ENCODE measurements at places on chromosomes 1 and 21.

GRCh38 chr1:240739754-240740153, 127.8 kb upstream of the GREM2 start:
- no peak for DNase-seq

- DNase-seq: no peak
Measured at GRCh38 chr1:9846611-9847171, 22.9 kb upstream of the CLSTN1 start.

GRCh38 chr1:40477678-40478053, 576 bp downstream of the ZFP69 start:
- DNase-seq: no peak

GRCh38 chr1:164602480-164603093, 43.6 kb downstream of the PBX1 start:
- no peak for DNase-seq

- DNase-seq: no peak
Measured at GRCh38 chr21:32001390-32001789, 128.6 kb downstream of the HUNK start.

DNA sequence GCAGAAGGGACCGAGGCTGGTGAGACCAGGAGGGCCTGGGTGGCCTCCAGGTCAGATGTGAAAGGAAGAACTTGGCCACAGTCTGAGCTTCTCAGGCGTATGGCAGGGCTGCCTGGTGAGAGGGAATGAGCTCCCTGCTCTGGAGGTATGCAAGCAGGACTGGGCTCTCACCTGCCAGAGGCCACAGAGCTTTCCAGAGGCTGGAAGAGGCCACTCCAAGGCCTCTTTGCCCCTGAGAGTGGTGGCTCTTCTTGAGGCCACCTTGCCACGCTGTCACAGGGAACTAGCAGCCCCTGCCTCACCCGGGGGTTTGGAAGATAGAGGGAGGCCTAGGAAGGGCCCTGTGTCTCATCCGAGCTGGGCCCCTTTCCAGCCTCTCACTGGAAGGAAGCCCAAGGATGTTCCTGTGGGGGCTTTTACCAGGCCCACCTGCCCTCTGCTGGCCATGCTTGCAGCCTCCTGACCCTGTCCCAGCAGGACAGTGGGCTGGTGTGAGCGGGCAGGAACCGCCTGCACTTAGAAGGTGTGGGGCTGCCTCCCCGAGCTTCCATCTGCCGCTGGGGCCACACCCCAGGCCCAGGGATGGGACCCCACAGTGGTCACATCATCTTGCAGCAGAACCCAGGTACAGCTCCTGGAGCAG, 10.0 kb downstream of the PCSK9 start:
- DNase-seq: no peak

- DNase-seq: no peak
Measured at GRCh38 chr21:42596657-42597056, 56.8 kb upstream of the PDE9A start.

GRCh38 chr1:115977499-115978258, 1.4 kb downstream of the SLC22A15 start:
- peak; percentile 27 for DNase-seq

- DNase-seq: no peak
Measured at GRCh38 chr1:230240446-230241086, 173.5 kb downstream of the GALNT2 start.

- DNase-seq: no peak
Measured at GRCh38 chr1:168453056-168453455, 90.7 kb downstream of the XCL2 start.

Measured in dorsolateral prefrontal cortex (tissue), 122 donors.